ENCODE measurements at places on chromosomes 16 and 17.
A peak's percentile ranks its signal among the peaks of the same experiment; 100 is the strongest.

GRCh38 chr17:36900160-36900512, 37.1 kb upstream of the LHX1 start:
- no peaks in the 10 kb centered on the region for H3K4me1 ChIP-seq
- H3K4me3 ChIP-seq: no peak overlapping the region
- peaks cover 35% of the 10 kb centered on the region for H3K27me3 ChIP-seq
- no peak overlapping the region for H3K27ac ChIP-seq
- no peak for DNase-seq

- H3K4me1 ChIP-seq: no peaks in the 10 kb centered on the region
- no peak overlapping the region for H3K27ac ChIP-seq
- no peak for DNase-seq
- no peak overlapping the region for H3K4me3 ChIP-seq
- H3K27me3 ChIP-seq: no peaks in the 10 kb centered on the region
These were observed 12.3 kb upstream of the CARMIL2 start for GRCh38 chr16:67632415-67633172.

DNA sequence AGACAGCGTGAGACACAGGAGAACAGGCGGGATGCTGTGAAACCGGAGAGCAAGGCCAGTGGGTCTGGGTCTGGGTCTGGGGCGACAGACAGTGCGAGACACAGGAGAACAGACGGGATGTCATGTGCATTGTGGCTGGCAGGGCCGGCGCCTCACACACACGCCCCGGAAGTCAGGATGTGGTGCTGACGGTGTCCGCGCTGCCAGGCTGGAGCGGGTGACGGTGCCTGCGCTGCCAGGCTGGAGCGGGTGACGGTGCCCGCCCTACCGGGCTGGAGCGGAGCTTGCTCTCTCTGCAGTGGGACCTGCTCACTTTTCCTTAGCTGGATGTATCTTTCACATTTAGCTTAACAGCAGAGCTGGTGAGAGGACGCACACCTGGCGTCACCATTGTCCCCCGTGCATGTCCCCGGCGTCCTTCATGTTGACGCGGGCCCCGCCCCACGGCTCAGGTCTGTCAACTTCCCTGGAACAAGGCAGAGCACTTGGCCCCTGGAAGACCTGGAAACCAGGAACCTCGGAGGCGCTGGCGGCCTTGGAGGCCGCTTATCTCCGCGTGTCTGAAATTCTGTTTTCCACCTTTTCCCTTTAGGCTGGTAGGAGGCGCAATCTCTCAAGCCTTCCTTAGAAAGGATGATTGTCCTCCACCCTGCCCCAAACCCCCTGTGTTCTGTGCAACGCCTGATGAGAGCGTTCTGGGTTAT, 43.0 kb upstream of the ZNF750 start:
- peaks cover 5% of the 10 kb centered on the region for H3K36me3 ChIP-seq
- no peak overlapping the region for H3K4me3 ChIP-seq
- DNase-seq: no peak
- H3K4me1 ChIP-seq: peaks cover 5% of the 10 kb centered on the region

- H3K4me1 ChIP-seq: peaks cover 13% of the 10 kb centered on the region
- H3K27ac ChIP-seq: no peak overlapping the region
- DNase-seq: no peak
- H3K36me3 ChIP-seq: no peaks in the 10 kb centered on the region
- H3K4me3 ChIP-seq: no peak overlapping the region
These were observed 12.4 kb downstream of the NUP93 start for GRCh38 chr16:56742030-56742984.

DNA sequence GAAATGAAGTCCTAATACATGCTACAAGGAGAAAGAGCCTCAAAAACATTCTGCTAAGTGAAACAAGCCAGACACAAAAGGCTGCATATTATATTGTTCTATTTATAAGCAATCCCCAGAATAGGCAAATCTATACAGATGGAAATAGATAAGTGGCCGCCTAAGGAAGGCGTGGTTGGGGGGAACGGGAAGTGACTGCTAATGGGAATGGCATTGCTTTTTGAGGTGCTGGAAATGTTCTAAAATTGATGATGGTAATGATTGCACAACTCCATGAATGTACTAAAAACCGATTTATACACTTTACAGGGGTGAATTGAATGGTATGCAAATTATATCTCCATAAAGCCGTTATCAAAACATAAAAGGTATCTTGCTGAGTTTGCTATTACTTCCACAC, 67.7 kb downstream of the GAS7 start:
- no peaks in the 10 kb centered on the region for H3K27me3 ChIP-seq
- no peaks in the 10 kb centered on the region for H3K4me1 ChIP-seq
- DNase-seq: no peak
- no peak overlapping the region for H3K27ac ChIP-seq
- no peaks in the 10 kb centered on the region for H3K36me3 ChIP-seq

DNA sequence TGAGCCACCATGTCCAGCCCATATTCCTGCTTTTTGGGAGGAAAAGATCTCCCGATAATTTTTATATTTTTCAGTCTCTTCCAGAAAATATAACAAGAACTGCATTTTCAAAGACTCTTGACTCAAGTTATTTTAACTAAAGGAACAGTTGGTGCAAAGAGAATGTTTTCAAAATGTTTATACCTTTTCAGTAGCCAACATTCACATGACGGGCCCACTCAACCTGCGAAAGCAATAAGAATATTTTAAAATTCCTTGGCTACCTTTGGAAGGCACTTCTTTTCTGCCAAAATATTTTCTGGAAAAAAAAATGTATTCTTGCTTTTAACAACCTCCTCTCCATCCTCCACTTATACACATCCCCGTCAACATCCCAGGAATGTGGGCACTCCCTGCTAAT, 140.3 kb downstream of the ZNF18 start:
- no peak for DNase-seq
- no peak overlapping the region for H3K4me3 ChIP-seq
- H3K27me3 ChIP-seq: no peaks in the 10 kb centered on the region
- H3K36me3 ChIP-seq: no peaks in the 10 kb centered on the region
- H3K27ac ChIP-seq: no peak overlapping the region
- no peaks in the 10 kb centered on the region for H3K4me1 ChIP-seq

- no peaks in the 10 kb centered on the region for H3K27me3 ChIP-seq
- peaks cover 31% of the 10 kb centered on the region for H3K36me3 ChIP-seq
- H3K27ac ChIP-seq: no peak overlapping the region
- H3K4me3 ChIP-seq: no peak overlapping the region
- H3K4me1 ChIP-seq: peaks cover 12% of the 10 kb centered on the region
- DNase-seq: no peak
These were observed 54.7 kb upstream of the FASN start for GRCh38 chr17:82152556-82153294.

DNA sequence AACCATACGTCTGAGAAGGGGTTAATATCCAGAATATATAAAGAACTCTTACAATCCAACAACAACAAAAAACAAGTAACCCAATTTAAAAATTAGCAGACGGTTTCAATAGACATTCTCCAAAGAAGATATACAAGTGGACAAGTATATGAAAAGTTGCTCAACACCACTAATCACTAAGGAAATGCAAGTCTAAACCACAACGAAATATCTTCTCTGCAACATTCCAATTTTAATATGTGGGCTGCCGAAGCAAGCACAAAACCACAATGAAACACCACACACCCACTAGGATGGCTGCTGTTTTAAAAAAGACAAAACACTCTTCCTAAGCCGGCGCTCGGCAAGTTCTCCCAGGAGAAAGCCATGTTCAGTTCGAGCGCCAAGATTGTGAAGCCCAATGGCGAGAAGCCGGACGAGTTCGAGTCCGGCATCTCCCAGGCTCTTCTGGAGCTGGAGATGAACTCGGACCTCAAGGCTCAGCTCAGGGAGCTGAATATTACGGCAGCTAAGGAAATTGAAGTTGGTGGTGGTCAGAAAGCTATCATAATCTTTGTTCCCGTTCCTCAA, 5.9 kb upstream of the SLC13A2 start:
- H3K4me1 ChIP-seq: no peaks in the 10 kb centered on the region
- no peak overlapping the region for H3K4me3 ChIP-seq
- no peaks in the 10 kb centered on the region for H3K36me3 ChIP-seq

GRCh38 chr17:78910497-78911284, 7.7 kb upstream of the CEP295NL start:
- H3K27me3 ChIP-seq: no peaks in the 10 kb centered on the region
- no peak for DNase-seq
- H3K27ac ChIP-seq: no peak overlapping the region
- peaks cover 49% of the 10 kb centered on the region for H3K4me1 ChIP-seq

DNA sequence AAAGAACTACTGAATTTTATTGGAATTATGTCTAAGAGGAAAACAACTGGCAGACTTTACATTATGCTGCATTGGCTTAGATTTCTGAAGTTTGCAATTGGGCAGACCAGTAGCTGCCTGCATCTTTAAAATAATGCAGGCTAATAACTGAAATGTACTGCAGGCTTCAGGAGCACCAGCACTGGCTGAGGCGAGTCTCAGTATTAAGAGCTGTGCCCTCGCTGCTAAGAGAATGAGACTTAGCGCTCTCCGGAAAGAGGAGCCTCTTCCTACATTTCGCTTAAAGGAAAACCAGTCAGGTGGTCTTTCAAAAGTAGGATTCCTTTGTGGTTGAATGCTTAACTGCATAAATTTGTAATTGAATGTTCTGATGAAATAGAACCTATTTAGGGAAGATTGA, 885 bp downstream of the CNTNAP4 start:
- DNase-seq: no peak
- no peaks in the 10 kb centered on the region for H3K4me1 ChIP-seq

GRCh38 chr17:13460261-13461000, 141.3 kb downstream of the HS3ST3A1 start:
- H3K4me1 ChIP-seq: no peaks in the 10 kb centered on the region
- no peak for DNase-seq
- H3K27ac ChIP-seq: no peak overlapping the region
- H3K4me3 ChIP-seq: no peak overlapping the region

GRCh38 chr16:23905027-23905426, 69.2 kb downstream of the PRKCB start:
- peak; percentile 70 for DNase-seq
- H3K27me3 ChIP-seq: no peaks in the 10 kb centered on the region
- no peaks in the 10 kb centered on the region for H3K36me3 ChIP-seq
- peaks cover 4% of the 10 kb centered on the region for H3K4me1 ChIP-seq

- H3K4me1 ChIP-seq: no peaks in the 10 kb centered on the region
- no peak for DNase-seq
- H3K27ac ChIP-seq: no peak overlapping the region
- H3K4me3 ChIP-seq: no peak overlapping the region
- H3K36me3 ChIP-seq: no peaks in the 10 kb centered on the region
These were observed 20.4 kb downstream of the CA4 start for GRCh38 chr17:60169921-60170817.

GRCh38 chr17:64459284-64459747, 10.4 kb downstream of the MILR1 start:
- no peaks in the 10 kb centered on the region for H3K27me3 ChIP-seq
- H3K36me3 ChIP-seq: no peaks in the 10 kb centered on the region
- no peak overlapping the region for H3K4me3 ChIP-seq
- H3K4me1 ChIP-seq: no peaks in the 10 kb centered on the region

GRCh38 chr17:57092779-57093178, 7.7 kb downstream of the AKAP1 start:
- H3K4me3 ChIP-seq: peak overlapping the region; percentile 11
- DNase-seq: peak; percentile 91
- no peaks in the 10 kb centered on the region for H3K36me3 ChIP-seq
- H3K27me3 ChIP-seq: no peaks in the 10 kb centered on the region

- H3K4me3 ChIP-seq: no peak overlapping the region
- no peak overlapping the region for H3K27ac ChIP-seq
- H3K36me3 ChIP-seq: no peaks in the 10 kb centered on the region
- H3K4me1 ChIP-seq: no peaks in the 10 kb centered on the region
These were observed 209.3 kb downstream of the HS3ST3B1 start for GRCh38 chr17:14510136-14510535.

- DNase-seq: no peak
- H3K36me3 ChIP-seq: no peaks in the 10 kb centered on the region
- H3K27me3 ChIP-seq: peaks cover 4% of the 10 kb centered on the region
- no peak overlapping the region for H3K27ac ChIP-seq
- no peaks in the 10 kb centered on the region for H3K4me1 ChIP-seq
These were observed 266.2 kb downstream of the UTP18 start for GRCh38 chr17:51526507-51526906.

- no peaks in the 10 kb centered on the region for H3K36me3 ChIP-seq
- peaks cover 17% of the 10 kb centered on the region for H3K27me3 ChIP-seq
- H3K4me3 ChIP-seq: no peak overlapping the region
- no peak for DNase-seq
- H3K4me1 ChIP-seq: no peaks in the 10 kb centered on the region
These were observed 85.7 kb upstream of the XYLT1 start for GRCh38 chr16:17556276-17557052.

GRCh38 chr17:31491376-31492131, 100.1 kb downstream of the RAB11FIP4 start:
- no peaks in the 10 kb centered on the region for H3K36me3 ChIP-seq
- DNase-seq: no peak
- H3K27me3 ChIP-seq: no peaks in the 10 kb centered on the region
- no peaks in the 10 kb centered on the region for H3K4me1 ChIP-seq
- H3K27ac ChIP-seq: no peak overlapping the region
- no peak overlapping the region for H3K4me3 ChIP-seq

DNA sequence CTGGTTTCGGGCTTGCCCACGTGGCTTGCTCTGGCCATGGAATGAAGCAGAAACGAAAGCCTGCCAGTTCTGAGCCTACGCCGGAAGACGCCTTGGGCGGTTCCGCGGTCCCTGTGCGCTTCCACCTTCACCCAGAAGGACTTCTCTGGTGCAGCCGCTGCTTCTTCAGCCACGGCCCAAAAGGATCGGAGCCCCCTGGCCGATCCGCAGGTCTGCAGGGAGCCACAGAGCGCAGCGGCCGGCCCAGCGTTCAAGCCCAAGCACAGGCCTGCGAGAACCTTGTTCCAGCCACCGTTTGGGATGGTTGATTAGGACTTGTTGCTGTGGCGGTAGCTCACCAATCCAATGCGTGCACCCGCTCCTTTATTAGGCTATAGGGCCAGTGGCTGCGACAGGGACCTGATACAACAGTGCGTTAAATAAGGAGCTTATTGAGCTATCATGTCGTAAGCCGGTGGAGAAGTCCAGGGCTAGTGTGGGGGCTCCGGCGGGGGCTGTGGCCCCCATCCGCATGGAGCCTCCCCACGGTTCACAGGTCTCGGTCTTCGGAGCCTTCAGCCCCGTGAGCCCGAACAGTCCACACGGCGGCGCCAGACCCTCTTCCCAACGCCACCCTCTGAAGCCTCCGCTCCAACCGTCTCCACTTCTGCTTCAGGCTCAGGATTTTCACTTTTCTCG, 10.2 kb upstream of the MPP2 start:
- H3K27ac ChIP-seq: no peak overlapping the region
- peaks cover 24% of the 10 kb centered on the region for H3K27me3 ChIP-seq
- H3K4me1 ChIP-seq: peaks cover 8% of the 10 kb centered on the region
- peak overlapping the region; percentile 42 for H3K4me3 ChIP-seq

DNA sequence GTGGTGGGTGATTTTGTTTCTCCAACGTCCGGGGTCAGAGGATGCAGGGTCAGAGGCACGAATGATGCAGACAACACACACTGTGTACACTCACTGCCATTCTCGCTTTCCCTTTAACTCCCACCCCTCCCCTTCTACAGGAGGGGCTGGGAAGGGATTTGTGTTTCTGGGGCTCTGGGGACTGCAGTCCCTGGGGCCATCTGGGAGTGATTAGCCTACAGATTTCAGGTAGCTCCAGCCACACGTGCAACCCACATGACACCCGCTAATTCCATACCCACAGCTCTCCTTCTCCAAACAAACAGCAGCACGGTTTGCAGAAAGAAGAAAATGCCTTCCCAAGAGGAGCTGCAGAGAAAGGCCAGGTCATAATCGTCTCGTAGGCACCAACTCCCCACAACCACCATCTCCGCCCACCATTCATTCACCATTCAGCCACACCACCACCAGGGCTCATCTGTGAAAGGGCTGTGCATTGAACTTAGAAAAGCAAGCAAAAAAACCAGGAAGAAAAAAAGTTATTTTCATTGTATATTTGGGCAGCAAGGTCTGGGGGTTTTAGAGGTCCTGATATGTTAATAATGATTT, 9.4 kb upstream of the SOX9 start:
- DNase-seq: no peak
- no peaks in the 10 kb centered on the region for H3K36me3 ChIP-seq
- H3K4me3 ChIP-seq: no peak overlapping the region
- no peaks in the 10 kb centered on the region for H3K4me1 ChIP-seq
- no peak overlapping the region for H3K27ac ChIP-seq

All from tibial artery (tissue), 4 donors.